Activated CD4-positive, alpha-beta T cell treated with anti-CD3 and anti-CD28 coated beads, Interleukin-2, amount 10 ng/mL, durations not matched to agents 7 days and 5 days (primary cell): ENCODE measurements at places on chromosomes 4 and X.
A peak's percentile ranks its signal among the peaks of the same experiment; 100 is the strongest.

- no peak for DNase-seq
Observed at GRCh38 chr4:118910221-118910620, 21.6 kb downstream of the SYNPO2 start.

DNA sequence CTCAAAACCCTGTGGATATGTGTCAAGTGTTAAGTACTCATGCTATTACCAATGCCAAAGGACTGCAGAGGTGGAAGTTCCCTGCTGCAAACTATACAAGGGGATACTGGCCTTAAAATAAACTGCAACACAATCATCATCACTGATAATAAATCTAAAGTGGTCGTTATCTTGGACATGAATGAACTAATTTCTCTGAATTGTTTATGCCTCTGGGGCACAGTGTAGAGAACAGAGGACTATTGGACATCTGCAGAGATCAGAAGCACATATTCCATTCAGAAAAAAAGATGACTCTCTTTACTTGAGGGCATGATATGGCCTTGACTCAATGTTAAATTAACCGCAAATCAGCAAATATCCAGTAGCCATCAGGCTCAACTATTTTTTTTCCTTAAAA lies 542.6 kb upstream of the IGFBP7 start:
- DNase-seq, result no peak

DNA sequence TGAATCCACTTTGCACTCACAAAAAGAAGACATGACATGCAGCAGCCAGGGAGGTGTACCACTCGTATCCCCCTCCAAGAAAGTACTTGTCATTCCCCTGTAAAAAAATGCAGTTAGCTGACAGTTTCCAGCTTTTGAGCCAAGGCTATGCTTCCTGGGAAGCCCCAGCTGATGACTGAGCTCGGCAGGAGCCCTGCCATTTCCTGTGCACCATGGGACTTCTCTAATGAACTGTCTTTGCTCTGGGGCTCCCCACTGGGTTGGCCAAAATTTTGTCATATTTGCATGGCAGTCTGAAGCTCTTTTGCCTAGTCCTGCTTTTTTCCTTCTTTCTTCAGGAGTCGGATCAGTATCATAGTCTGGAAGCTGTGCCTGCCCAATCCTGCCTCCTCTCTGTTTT lies 104.5 kb upstream of the MAOA start:
- DNase-seq, result no peak

DNA sequence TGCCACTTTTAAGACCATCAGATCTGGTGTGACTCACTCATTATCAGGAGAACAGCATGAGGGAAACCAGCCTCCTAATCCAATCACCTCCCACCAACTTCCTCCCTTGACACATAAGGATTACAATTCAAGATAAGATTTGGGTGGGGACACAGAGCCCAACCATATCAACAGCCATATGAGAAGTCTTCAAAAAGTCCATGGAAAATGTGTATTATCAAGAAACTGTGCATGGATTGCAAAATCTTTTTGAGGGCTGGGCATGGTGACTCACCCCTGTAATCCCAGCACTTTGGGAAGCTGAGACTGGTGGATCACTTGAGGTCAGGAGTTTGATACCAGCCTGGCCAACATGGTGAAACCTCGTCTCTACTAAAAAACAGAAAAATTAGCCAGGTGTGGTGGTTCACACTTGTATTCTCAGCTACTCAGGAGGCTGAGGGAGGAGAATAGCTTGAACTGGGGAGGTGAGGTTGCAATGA lies 17.8 kb upstream of the RPL39 start:
- DNase-seq, result no peak

DNA sequence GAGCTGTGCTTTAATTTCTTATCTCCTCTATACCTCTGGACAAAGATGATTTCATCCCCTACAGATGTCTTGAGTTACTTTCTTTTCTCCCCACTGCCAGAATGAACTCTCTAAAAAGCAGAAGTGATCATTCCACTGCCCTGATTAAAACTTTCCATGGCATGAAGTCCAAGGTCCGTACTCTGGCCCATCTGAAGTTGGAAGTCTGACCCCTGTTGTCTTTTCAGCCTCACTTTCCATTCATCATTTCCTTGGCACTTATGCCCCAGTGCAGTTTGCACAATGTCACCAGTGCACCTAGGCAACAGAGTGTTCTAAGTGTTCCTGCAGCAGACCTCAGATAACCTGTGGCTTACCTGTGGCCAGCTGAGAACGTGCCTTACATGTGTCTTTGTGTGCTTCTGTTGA lies 242.4 kb downstream of the FRAS1 start:
- DNase-seq, result no peak

DNA sequence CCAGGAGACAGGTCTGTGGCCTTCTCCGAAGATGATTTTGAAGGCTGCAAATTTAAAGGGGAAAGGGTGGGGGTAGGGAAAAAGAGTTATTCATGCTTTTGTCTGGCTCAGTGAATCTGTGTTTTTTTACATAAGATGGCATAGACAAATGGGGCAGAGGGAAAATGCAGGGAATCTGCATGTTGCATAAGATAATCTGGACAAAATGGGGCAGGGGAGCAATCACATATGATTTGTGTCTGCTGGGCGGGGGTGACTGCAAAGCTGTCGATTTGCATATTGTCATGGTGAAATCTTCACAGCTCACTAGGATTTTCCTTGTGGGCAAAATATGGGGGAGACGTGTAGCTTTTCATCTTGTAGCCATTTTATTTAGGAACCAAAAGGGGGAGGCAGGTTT lies 29.4 kb upstream of the GYG2 start:
- no peak for DNase-seq

- DNase-seq, result peak; percentile 60
Observed at GRCh38 chr4:108527723-108528122, 92.7 kb upstream of the RPL34 start.

DNA sequence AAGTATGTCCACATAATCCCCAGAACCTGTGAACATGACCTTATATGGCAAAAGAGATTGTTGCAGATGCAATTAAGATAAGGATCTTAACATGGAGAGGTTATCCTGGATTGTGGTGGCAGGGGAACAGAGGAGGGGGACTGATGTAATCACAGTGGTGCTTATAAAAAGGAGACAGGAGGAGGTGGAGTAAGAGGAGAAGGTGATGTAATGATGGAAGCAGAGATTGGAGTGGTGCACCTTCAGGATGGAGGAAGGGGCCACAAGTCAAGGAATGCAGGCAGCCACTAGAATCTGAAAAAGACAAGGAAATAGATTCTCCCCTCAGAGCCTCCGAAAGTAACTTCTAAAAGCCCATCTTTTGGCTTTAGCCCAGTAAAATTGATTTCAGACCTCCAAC lies 388.4 kb downstream of the BCOR start:
- no peak for DNase-seq

DNA sequence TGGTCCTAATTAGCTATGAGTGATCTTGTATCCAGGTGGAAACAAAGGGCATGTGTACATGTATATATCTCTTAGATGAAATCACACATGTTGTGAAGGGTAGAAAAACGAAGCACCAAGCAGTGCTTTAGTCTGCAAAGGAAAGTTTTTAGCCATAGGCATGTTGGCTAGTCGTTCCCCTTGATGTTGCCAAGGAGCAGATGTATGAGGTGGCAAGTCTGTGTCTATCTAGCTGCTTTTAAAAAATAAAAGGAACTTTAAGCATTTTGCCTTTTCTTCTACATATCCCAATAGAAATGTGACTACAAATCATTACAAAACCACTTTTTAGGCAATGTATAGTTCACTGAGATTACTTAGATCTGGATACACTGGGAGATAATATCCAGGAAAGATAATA lies 63.1 kb downstream of the NSUN7 start:
- no peak for DNase-seq
